ENCODE measurements at places on chromosomes 7 and 10.
A peak's percentile ranks its signal among the peaks of the same experiment; 100 is the strongest.

DNA sequence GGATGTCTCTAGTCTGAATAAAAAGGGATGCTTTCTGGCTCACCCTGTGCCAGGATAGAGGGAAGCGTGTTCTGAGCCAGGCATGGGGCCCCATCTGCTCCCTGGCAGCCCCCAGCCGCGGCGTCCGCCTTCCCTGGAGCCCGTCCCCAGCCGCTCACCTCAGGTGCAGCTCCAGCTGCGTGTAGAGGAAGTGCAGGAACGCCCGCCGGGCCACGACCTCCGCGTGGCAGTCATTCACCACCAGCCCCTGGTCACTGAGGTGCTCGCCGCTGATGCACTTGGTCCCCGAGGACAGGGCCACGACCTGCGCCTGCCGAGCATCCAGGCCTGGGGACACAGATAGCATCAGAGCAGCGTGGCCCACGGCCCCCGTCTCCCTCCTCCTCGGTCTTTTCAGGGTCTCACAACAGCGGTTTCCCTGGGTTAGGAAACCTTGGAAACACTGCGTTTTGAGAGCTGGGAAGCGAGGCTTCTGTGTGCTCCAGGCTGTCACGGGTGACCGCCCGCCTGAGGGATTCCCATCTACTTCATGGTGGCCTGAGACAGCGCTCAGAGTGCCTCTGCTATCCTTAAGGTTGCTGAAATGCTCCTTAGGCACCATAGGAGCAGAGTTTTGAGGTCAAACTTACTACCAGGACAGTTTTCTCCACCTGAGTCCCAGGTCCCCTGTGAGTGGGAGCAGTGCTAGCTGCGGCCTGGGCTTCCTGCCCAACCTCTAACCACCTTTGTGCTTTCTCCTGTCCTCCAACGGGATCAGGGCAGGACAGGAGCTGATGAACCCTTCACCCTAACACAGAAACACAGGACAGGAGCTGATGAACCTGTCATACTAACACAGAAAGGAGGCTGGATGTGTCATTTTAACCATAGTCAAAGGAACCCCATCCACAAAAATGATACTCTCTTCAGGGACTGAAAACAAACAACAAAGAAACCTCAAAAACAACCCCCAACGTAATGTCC, 186.1 kb downstream of the WDR37 start:
- DNase-seq: no peak

DNA sequence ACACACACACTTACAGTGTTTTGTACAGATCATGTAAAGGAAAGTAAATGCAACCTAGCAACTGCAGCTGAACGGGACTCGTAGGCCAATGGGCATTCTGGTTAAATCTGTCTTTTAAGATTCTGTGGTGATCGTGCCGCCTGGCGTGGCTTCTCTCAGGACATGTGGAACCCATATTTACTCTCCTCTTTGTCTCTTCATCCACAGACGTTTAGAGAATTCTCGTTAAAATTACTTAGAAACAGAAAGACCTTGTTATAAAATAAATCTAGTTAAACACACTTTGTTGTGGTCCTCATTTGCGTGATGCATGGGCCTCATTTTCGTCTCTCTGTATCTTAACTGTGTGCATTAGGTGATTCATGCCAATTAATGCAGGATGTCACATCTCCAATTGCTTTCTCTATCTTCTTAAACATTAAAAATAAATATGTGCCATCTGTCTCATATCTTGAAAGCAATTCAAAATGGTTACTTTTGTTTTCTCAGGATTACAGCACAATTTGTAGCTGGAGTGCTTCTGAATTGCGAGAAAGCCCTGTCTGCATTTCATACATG, 11.5 kb downstream of the KLF6 start:
- DNase-seq: no peak

- no peak for DNase-seq
Observed at GRCh38 chr7:80140388-80140787, 5.8 kb downstream of the GNAI1 start.

DNA sequence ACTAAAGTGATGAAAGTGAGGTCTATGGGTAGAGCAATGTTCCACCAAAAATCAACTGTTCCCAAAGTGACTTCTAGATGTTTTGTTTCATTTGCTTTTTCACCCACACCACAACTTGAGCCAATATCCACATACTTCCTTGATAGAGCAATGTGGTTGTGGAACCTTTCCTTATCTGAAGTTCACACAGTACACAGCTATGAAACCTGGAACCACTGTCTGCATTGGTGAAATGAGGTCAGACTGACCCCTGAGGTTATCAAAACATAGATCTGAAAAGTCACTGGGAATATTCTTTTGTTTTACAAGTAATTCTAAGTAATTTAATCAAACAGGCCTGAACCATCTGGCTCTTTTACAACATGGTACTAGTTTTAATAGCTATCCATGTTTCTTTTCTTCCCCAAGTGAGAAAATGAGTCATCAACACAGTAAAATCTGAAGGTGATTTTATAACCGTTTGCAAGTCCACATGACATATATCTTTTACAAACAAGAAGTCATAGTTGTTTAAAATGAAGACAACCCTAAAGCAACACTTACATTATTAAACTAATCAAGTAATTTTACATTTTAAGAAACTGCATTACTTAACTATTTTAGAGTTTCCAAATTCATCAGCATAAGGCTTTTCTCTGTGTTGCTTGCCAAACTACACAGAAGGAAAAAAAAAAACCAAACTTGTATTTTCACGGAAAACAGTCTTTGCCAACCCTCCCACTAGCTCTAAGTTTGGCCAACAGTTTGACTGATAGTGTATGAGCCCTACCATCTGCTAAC, 80.3 kb downstream of the LRRC17 start:
- no peak for DNase-seq

DNA sequence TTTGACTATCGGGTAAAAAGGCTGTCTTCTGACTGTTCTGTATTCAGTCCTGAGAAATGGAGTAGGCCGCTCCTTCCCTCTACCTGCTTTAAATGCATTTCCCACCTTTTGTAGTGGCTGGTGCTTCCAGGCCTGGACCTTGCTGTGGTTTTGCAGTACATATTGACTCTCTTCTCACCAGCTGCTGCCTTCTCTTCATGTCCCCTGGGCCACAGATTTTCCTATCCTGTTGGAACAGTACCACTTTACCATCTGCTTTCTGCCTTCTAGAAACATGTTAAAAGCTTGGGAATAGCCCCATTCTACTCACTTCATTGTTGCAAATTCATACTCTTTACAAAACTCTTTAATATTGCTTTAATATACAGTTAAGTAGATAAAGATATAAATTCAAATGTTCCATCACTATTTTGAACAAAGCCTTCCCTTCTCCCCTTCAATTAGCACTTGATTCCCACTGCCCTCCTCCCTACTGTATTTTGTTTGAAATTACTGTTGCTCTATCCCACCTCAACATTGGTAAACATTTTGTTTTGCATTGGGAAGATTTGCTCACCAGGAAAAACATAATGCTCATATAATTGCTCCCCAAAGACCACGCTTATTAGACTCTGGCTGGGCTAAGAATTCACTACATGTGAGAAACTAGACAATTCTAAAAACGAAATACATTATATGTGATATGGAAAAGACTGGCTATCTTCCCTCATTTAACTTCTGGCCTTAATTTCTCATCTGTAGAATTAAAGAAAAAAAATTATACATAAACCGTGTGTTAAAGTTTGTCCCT, 17.3 kb upstream of the SEMA3C start:
- DNase-seq: no peak

DNA sequence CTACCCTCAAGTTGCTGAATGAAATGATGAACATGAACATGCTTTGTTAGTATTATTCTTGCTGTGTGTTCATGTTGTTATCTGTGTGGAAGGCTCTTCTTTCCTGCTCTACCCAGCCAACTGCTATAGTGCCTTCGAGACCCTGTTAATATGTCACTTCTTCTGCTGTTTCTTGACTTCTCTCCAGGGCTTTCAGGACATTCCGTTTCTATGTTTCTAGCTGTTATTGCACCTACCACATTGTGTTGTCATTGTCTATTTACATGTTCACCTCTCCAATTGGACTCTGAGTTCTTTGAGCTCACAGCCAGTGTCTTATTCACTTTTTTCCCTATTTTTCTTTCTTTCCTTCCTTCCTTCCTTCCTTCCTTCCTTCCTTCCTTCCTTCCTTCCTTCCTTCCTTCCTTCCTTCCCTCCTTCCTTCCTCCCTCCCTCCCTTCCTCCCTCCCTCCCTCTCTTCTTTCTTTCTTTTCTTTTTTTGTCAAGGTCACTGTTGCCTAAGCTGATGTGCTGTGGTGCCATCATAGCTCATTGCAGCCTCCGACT, 40.4 kb downstream of the BAMBI start:
- no peak for DNase-seq

- no peak for DNase-seq
Observed at GRCh38 chr7:34837316-34837715, 179.3 kb downstream of the NPSR1 start.

DNA sequence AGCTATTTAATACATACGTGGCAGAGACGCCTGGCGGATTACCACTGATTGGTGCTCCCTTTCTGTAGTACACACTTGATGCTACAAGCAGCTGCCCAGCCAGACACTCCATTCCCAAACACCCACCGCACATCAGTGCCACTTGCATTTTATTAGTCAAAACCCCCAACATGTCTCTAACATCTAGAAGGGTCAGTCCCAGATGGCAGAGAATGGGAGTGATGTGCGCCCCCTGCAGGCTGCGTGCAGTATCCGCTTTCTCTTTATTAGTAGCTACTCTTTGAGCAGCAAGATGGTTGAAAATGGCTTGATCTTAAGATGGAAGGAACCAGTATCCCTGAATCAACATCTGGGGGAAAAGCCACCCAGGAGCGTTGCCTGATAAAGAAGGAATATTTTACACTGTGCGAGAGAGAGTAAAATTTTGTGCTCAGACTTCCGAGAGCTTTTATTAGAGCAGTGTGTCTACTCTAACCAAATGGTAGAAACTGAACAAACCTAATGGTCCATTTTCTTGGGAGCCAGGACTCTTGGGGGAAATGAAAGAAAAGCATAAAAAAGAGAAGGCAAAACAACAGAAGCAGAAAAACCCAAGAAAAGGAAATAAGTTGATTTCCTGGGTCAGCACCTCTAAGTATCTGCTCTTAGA, 78.3 kb downstream of the ST8SIA6 start:
- peak; percentile 16 for DNase-seq

- DNase-seq: no peak
Observed at GRCh38 chr7:115233809-115234208, 311.9 kb downstream of the MDFIC start.

DNA sequence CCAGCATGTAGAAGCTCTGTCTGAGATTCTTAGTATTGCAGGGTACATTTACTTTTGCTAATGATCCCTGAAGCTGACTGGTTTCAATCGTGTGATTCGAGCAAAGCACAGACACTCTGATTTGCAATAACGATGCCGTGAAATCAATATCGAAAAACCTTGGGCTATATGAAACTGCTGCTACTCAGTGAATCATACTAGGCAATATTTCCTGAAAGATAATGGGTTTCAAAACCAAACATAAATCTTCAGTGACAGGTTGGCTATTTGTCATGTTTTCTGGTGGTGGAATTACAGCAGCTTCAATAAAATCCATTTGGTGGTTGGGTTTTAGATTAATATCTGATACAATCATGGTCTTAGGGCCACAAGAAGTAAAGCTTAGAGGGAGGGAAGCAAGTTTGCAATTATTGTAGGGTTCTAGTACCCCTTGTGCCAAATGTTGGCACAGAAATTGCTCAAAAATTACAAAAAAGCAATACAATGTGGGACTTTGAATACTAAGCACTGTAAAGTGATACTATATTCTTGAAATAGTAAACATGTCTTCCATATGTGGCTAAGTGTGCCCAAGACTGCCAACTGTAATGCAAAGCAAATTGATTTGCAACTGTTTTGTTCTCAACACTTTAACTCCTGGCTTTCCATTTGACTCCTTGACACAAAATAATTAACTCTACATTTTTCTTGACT, 112.4 kb upstream of the JAZF1 start:
- no peak for DNase-seq

GRCh38 chr10:99280472-99280871, 44.8 kb upstream of the HPSE2 start:
- no peak for DNase-seq

DNA sequence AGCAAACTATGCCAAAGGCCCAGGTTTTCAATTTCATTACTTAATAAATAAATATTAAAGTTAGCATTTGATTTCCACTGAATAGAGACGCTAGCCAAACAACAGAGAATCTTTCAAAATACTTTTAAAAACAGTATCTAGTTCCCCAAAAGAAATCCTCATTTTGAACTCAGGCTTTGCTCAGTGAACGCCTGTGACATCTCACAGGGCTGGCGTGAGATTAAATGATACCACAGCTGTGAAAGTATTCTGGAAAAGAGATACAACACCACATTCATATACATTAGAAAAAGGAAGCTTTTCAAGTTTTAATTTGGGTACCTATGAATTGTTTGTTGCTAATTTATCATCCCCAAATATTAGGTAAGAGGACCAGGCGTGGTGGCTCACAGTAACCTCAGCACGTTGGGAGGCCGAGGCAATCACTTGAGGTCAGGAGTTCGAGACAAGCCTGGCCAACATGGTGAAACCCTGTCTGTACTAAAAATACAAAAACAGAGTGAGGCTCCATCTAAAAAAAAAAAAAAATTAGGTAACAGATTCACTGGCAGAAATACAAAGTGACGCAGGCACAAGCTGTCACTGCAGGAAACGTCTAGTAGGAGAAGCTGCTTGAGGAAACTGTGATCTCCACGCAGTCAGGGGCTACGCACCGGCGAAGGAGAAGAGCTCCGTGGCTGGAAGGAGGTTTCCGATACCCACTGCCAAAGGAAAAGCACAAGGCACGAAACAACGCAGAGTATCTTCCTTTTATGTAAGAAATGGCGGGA, 50.0 kb downstream of the AMZ1 start:
- no peak for DNase-seq

DNA sequence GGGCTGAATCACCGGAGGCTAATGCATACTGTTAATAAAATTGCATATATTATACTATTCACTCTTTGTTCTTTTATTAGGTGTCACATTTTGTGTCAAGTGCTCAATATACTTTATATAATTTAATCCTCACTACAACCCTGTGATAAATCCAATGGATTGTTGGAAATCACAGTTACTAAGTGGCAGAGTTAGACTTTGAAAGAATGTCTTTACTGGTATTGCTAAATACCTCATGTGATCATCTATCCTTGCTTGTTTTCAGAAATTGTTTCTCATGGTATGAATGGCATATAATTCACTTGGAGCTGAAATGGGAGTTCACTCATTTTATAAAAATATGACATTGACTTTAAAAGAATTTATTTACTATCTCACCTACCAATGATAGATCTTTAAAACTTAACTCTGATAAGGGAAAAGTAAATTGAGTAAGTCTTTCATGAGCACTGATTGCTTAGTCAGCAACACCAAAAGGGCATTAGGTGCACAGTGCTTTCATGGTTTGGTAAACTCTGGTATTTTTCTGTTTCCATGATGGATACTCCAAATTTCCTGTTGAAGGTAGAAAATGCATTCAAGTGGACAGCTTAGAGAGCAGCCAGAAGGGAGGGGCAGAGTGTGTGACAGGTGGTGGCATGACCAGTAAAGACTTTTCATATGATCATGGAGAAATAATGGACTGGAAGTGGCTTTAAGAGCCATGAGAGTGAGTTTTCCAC, 22.6 kb downstream of the ENKUR start:
- DNase-seq: no peak

DNA sequence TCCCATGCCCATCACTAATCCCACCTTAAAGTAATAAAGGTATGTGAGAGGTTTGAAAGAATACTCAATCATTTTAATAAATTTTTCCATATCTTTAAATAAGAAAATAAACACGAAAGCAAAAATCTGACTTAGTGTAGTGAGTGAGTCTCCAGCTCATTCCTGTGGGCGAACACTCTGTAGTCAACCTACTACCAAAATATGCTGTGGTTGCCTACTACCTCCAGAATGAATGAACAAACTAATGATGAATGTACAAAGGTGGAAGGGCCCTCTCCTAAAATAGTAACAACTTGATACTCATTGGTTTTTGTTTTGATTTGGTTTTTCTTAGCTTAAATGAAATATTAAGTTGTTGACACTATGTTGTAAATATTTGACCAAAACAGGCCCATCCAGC, 195.5 kb upstream of the HPS1 start:
- no peak for DNase-seq

Data from SK-N-SH (cell line).